NCI-H1930 (cell line): ENCODE measurements at places on chromosomes 3 and 15.

DNA sequence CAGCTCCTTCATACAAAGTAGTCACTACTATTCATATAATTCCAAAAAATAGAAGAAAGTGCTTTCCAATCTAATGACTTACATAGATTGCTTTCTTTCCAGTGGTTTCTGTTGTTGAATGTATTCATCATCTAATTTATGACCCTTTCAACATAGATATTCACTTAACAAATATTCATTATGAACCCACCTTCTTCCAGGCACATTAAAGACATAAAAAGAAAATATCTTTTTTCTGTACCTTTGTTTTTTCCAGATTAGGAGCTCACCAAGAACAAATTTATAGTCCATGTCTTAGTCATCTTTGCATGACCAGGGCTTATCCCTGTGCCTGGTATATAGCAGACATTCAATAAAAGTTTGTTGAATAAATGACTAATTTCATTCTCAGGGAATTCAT lies 32.4 kb upstream of the PDZRN3 start:
- no peak for DNase-seq

DNA sequence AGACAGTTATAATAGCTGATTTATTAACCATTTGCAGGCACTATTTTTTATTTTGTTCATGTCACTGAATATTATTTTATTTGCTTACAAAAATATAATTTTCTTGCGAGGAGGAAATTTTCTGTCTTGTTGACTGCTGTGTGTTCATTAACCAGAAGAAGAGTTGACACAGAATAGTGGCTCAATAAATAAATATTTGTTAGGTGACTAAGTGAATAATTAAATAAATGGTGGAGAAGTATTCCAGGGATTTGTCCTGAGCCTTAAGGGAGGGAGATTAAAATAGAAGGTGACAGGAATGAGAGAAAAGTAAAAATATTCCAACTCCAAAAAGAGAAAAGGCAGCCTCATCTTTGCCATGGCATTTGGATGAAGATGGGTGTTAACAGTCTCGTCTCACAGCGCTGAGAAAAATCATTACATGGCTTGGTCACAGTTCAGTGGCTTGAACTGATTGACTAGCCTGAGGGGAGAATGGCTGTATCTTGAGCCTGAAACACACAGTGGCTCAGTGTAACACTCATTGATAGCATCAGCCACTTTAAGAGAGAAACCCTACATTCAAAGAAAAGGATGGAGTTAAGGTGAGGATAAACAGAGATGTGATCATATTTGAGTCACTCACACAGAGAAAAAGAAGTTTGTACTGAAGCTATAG lies 449.9 kb upstream of the NAALADL2 start:
- DNase-seq = no peak

DNA sequence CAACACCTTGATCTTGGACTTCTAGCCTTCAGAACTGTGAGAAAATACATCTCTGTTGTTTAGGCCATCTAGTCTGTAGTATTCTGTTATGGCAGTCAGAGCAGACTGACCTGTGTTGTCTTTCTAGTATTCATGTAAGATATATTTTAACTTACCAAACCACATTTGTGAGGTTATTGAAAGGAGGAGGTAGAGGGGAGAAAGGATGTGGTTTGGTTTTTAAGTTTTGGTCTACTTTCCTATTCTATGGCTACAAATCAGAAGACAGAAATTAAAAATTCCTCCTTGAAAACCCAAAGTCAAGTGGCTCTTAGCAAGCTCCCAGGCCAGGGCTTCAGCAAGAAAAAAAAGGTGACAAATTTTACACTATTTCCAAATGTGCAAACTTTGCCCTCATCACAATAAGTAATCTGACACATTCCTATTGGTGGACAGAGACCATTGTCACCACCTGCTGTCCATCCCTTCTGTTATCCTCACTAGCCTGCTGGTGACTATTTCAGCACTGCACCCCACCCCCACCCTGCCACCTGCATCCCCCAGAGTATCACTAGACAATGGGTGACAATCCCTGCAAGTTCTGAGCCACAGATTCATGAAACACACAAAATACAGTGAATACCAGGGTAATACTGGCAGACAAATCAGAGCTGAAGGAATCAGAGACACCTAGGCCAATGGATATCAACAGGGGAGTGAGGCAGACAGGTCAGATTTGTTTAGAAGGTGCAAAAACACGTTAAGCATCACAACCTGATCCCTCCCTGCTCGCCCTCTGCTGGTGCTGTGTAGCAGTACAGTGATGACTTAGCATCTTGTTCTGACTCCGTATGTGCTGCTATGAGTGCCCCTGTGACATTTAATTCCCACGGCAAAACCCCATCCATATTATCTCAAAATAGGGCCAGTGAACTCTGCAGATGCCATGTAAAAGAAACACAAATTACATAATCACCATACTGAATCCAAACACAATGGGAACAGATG lies 79.0 kb upstream of the DCLK3 start:
- no peak for DNase-seq

DNA sequence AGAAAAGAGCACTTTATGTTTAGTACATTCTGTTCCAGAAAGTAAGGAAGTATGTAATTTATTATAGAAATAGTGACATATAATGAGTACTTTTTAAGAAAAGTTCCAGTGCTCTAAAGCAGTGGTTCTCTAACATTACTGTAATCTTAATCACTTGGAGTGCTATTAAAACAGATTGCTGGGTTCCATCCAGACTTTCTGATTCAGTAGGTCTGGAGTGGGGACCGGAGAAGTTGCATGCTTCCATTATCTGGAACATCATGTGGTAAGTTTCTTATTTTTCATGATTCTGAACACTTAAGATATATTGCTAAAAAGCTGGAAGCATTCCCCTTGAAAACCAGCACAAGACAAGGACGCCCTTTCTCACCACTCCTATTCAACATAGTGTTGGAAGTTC lies 47.5 kb upstream of the ARL14 start:
- no peak for DNase-seq

- no peak for DNase-seq
These were observed 26.4 kb downstream of the BCL2L10 start for GRCh38 chr15:52086011-52086786.

DNA sequence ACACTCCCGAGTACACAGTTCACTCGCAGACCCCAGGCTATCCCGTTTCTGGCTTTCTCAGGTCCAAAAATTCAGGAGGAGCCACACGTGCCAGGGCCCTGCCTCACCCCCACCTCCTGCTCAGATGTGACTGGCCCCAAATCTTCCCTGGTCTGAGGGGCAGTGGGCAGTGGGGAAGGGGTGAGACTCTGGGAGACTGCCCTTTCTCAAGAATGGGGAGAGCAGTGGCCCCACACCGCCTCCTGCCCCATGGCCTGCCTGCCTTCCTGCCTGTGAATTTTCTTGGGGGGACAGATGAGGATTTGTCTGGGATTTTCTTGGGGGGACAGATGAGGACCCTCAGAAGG lies 174.6 kb downstream of the MEGF11 start:
- DNase-seq = no peak

- no peak for DNase-seq
These were observed at the start of gene PLCB2 for GRCh38 chr15:40307421-40308211. PLCB2 (minus strand) TSS chr15:40307935; CDS start chr15:40307672, 263 bp downstream.
